ENCODE measurements at places on chromosomes 5 and 9.

GRCh38 chr9:73981405-73981804, 515.7 kb upstream of the RORB start:
- DNase-seq: no peak

DNA sequence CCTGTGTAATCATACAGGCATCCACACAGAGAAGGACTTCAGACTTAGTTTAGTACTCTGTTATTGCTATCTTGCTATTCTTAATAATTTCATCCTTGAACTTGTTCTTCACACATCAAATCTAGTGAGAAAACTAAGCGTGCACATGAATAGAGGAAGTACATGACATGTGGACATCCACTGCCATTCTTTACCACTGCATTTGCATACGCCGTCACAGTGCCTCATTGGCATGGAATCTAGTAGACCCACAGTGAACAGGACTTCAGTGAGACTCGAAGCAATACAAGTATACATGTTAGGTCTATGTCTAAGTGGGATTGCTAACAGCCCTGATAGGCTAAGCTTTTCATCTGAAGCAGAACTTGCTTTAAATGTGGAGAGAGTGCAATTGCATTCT, 592.1 kb downstream of the TLE4 start:
- no peak for DNase-seq

- DNase-seq: no peak
These were observed 29.5 kb upstream of the ARHGAP26 start for GRCh38 chr5:142740474-142741242.

DNA sequence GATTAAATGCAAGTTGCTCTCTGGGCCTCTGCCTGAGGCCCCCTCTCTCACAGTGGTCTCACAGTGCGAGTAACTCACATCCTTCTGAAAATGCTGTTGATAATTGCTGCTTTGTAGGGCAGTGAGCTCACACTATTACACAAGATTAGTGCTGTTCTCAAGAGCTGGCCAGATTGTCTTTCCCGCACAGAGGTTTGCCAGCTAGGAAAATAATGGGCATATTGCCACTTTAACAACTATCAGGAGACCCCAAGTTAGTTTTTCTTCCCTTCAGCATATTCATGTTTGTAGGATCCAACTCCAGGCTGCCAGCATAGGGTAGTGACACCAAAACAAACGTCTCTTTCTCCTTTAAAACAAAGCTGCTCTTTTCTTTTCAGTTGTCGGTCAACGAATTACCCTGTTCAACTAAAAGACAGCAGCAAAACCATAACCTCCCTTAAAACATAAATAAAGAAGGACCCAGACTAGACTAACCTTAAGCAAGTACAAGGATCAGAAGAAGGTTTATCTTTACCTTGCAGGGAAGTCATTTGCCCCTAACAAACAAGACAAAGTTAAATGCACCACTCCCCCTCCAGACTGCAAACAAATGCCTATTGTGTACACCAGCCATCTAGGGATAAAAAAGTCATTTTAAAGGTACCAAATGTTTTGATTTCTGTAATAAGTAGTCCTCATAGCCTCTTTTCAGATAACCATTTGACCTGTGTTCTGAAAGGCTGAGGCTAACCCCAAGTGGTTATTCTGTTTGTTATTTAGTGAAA, 91.4 kb downstream of the VCAN start:
- no peak for DNase-seq

DNA sequence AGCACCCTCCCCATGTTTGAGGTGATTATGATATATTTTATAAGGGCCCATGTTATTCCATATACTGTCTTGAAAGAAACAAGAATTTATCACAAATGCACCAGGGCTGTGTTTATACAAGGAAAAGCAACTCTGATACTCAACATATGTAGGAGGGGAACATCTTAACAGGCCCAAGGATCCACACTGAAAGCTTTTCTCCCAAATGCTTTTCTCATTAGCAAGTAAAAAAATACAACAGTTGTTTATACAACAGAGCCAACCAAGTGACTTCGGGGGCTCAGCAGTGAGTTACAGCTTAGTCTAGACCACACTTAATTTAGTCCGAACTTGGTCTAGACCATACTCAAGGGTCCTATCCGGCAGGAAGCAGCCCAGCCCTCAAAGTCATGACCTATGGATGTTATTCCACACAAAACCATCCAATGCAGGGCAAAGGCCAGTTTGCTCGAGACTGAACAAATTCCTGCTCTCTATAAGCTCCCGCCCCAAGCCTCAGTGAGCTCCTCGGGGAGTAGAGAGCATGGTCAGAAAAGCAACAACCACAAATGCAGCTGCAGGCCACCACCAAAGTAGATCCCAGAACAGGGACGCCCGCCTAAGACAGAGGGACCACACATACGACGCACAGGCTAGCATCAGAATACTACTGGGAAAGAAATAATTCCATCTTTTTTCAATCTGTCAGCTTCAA, 6.8 kb downstream of the GZMK start:
- DNase-seq: no peak

DNA sequence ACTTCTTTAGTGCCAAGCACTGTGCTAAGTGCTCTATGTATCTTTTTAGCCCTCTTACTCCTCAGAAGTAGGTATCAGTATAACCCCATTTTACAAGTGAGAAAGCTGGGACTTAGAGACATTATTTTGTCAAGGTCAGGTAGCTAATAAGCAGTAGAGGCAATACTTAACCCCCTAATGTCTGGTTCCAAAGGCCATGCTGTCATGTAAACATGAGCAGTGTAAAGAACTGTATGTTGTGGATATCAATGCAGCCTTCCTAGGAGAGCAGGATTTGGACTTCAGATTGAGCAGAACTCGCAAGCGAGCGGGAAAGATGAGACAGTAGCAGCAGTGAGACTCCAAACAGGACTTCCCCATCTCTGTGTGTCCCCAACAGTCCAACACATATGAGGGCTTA, 3.6 kb upstream of the SHROOM1 start:
- no peak for DNase-seq

DNA sequence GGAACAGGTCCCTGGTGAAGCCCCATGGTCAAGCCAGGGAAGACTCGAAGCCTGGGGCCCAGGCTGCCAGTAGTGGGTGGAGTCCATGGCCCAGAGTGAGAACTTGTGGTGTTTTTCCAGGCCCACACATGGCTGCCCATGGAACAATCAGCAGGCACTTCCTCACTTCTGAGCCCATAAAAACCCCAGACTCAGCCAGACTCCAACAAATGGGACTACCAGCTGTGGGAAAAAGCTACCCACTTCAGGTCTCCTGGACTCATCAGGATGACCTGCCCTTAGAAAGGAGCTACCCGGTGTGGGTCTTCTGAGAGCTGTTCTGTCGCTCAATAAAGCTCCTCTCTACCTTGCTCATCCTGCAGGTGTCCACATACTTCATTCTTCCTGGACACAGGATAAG, 108.9 kb downstream of the ST8SIA4 start:
- DNase-seq: no peak

- DNase-seq: no peak
These were observed 16.6 kb downstream of the OLFM1 start for GRCh38 chr9:135103931-135104639.

- no peak for DNase-seq
These were observed 5.9 kb downstream of the COL5A1 start for GRCh38 chr9:134647359-134648080.

- DNase-seq: no peak
These were observed 1325.0 kb upstream of the DMAC1 start for GRCh38 chr9:9124616-9125015.

GRCh38 chr5:131353991-131354390, 90.1 kb downstream of the CDC42SE2 start:
- DNase-seq: no peak
